Foreskin fibroblast (primary cell): ENCODE measurements at places on chromosomes 2 and 18.

DNA sequence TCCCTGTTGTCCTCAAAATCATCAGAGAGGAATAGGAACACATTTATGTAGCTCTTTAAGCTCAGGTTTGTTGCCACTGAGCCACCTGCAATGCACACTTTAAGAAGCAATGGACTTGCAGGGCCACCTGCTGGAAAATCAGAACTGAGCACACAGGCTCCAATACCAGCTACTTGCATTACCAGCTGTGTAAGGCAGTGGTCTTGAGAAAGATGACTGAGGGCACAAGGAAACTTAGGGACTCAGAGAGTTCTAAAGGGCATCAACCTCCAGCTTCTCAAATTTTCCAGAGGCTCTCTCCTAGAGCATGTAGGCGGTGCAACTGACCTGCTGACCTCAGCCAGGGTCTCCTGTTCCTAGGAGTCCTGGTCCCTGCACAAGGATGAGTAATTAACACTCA is 2.5 kb upstream of the CNDP2 start:
- peak; percentile 28 for DNase-seq

- DNase-seq = peak; percentile 89
Measured at GRCh38 chr2:234241656-234242458, 191.4 kb downstream of the SPP2 start.

- no peak for DNase-seq
Measured at GRCh38 chr18:78643004-78643403, 336.6 kb upstream of the SALL3 start.

- no peak for DNase-seq
Measured at GRCh38 chr2:50125246-50125645, 906.7 kb downstream of the NRXN1 start.

DNA sequence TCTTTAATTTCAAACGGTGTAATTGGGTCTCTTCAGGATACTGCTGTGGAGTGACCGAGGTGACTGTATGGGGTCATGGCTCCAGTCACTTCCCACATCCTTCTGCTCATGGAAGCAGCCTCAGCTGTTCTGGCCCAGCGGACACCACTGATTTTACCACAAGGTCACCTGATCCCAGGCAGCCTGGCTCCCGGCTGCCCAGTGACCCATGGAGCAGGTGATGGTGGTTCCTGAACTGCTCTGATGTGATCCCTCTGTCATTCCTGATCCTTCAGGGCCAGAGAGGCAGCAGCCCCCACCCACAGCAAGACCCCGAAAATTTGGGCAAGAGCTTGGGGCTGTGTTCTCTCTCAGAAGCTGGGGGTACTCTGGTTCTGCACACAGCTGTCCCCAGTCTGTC is 35.5 kb upstream of the HS6ST1 start:
- DNase-seq = no peak

DNA sequence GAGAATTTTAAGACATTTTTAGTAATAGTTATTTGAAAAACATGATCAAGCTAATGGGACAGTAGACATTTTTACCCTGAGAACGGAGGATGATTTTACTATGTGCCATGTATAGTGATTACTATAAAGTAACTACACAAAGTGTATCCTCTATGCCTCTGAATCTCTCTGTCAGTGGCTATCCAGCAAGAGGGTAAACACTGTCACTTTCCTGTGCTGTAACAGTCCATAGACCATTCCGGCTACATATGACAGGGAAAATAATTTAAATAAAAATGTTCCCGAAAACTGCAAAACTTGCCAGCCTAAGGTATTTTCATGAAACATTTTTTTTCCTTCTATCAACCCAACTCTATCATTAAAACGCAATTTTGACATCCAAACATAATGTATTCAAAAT is 1632.2 kb upstream of the ACVR2A start:
- DNase-seq = no peak

- DNase-seq = peak; percentile 8
Measured at GRCh38 chr2:240873805-240874714, 5.4 kb downstream of the AGXT start.

DNA sequence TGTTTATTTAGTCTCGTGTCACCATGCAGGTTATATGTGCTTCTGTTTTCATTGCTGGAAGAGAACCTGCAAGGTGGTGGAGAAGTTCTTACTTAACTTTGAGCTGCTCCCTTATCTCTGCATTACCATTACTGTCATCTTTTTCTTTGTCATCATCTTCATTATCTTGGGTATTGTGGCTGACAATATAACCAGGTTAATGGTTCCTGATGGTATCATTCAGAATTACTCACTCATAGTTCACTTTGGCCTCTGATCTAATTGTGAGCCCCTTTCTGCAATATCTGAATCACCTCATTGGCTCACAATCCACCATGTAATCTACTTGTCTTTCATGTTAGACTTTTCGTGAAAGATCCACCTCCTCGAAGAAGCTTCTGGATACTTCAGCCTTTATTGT is 5.0 kb downstream of the CD28 start:
- peak; percentile 21 for DNase-seq
